ENCODE measurements at places on chromosomes 12 and 14.

- DNase-seq: no peak
Measured at GRCh38 chr12:115394496-115395220, 710.7 kb upstream of the TBX3 start.

DNA sequence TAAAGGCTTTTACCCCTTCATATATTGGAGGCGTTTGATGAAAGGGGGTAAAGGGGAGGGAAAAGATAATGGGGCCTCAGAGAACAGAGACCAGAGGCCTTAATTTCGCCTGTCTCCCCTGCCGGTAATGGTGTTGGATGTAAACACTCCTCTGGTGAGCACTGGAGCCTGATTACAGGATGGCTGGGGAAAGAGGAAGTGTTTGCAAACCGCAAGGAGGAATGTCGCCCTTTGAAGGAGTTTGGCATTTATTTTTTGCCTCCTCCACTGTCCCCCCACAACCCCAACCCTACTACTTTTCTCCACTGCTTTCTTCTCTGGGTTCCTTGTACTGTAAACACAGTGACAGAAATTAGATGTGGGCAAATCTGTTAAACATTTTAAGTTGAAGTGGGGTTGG, 211.9 kb upstream of the TBX3 start:
- peak; percentile 10 for DNase-seq

GRCh38 chr12:97560350-97560749, 97.7 kb downstream of the RMST start:
- DNase-seq: peak; percentile 45

DNA sequence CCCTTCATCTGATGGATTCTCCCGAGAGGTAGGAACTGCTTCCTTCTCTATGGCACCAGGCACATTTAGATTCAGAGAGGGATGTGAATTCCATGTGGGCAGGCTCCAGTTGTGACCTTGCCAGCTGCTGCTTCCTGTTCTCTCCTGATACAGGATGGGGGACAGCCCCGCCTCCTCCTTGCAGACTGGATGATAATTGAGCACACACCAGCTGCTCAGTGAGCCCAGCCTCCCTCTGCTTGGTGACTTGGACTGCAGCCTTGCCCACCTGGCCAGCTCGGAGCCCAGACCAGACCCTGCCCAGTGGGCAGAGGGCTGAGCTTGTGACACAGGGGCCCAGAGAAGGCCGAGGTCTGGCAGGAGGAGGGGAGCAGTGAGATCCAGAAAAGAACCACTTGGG, 90.2 kb downstream of the CALM1 start:
- no peak for DNase-seq

- no peak for DNase-seq
Measured at GRCh38 chr12:90677552-90677951, 277.4 kb downstream of the CCER1 start.
